Activated CD4-positive, alpha-beta T cell treated with anti-CD3 and anti-CD28 coated beads for 36 hours (primary cell): ENCODE measurements at places on chromosomes 13 and 19. TPM values are rescaled to one million over a fixed set of nuclear protein-coding genes. Genes with fewer than 3 reads are reported as not detected.
A peak's percentile ranks its signal among the peaks of the same experiment; 100 is the strongest.

- no peaks in the 10 kb centered on the region for H3K36me3 ChIP-seq
- no peak overlapping the region for H3K4me3 ChIP-seq
- DNase-seq: no peak
- H3K4me1 ChIP-seq: no peaks in the 10 kb centered on the region
- no peak overlapping the region for H3K27ac ChIP-seq
Measured at GRCh38 chr13:42847891-42848663, 66.7 kb downstream of the FAM216B start.

GRCh38 chr19:9189535-9189934, 10.8 kb downstream of the OR7D2 start:
- no peak overlapping the region for H3K27ac ChIP-seq
- DNase-seq: no peak
- H3K4me1 ChIP-seq: no peaks in the 10 kb centered on the region
- no peak overlapping the region for H3K4me3 ChIP-seq

DNA sequence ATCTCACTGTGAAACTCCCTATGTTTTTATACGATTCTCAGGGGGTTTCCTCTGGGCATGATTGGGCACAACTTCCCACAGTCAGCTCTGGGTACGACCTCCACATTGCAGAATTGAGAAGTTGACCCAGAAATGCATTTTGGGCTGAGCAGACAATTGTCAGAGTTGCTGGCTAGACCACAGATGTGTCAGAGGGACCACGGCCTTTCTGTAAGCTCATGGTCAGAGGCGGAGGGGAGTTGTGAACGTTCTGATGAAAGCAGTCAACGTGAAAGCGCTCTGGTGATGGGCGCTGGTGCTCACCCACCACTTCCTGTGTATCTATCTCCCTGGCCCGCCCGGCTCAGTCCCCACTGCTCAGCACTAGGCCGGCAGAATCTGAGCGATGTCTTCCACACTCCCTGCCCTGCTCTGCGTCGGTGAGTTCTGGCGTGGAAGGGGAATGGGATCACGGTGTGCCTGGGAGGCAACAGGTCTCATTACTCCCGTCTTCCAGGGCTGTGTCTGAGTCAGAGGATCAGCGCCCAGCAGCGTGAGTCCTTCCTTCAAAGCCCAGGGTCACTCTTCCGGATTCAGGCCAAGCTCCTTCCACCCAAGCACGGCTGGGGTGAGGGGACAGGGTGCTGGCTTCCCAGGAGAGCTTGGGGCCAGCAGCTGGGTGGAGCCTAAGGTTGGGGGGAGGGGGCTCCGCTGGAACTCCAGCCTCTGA, at the start of gene NCR1:
NCR1 (plus strand) TSS at position 346 of the 709 bp plus-strand sequence; CDS start at position 386, 40 bp downstream.
- no peak within 1 kb of the TSS for H3K27ac ChIP-seq
- DNase-seq: peak; percentile 13
- no peaks in the 10 kb centered on the region for H3K36me3 ChIP-seq
- H3K27me3 ChIP-seq: peaks cover 6% of the 10 kb centered on the region

- H3K4me1 ChIP-seq: peaks cover 10% of the 10 kb centered on the region
- no peak overlapping the region for H3K4me3 ChIP-seq
- H3K27ac ChIP-seq: peak overlapping the region; percentile 29
- no peaks in the 10 kb centered on the region for H3K36me3 ChIP-seq
- H3K27me3 ChIP-seq: no peaks in the 10 kb centered on the region
Measured at GRCh38 chr19:14023404-14024235, 4.3 kb upstream of the RLN3 start.

GRCh38 chr19:49987159-49987698, 26.3 kb upstream of the SIGLEC11 start:
- no peak overlapping the region for H3K4me3 ChIP-seq
- no peak overlapping the region for H3K27ac ChIP-seq
- no peaks in the 10 kb centered on the region for H3K27me3 ChIP-seq
- H3K36me3 ChIP-seq: peaks cover 16% of the 10 kb centered on the region
- DNase-seq: peak; percentile 91

DNA sequence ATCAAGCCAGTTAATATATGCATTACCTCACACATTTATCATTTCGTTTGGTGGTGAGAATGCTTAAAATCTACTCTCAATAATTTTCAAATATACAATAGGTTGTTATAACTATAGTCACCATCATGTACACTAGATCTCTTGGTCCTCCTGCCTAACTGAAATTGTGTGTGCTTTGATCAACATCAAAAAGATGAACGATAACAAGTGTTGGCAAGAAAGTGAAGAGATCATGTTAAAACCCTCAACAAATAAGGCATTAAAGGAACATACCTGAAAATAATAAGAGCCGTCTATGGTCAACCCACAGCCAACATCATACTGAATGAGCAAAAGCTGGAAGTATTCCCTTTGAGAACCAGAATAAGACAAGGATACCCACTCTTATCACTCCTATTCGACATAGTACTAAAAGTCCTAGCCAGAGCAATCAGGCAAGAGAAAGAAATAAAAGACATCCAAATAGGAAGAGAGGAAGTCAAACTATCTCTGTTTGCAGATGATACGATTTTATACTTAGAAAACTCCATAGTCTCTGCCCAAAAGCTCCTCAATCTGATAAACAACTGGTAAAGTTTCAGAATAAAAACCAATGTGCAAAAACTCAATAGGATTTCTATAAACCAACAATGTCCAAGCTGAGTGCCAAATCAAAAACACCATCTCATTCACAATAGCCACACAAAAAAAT, 27.9 kb upstream of the OR10H1 start:
- H3K27me3 ChIP-seq: no peaks in the 10 kb centered on the region
- H3K36me3 ChIP-seq: no peaks in the 10 kb centered on the region
- H3K27ac ChIP-seq: peak overlapping the region; percentile 22
- no peak for DNase-seq
- peaks cover 21% of the 10 kb centered on the region for H3K4me1 ChIP-seq

DNA sequence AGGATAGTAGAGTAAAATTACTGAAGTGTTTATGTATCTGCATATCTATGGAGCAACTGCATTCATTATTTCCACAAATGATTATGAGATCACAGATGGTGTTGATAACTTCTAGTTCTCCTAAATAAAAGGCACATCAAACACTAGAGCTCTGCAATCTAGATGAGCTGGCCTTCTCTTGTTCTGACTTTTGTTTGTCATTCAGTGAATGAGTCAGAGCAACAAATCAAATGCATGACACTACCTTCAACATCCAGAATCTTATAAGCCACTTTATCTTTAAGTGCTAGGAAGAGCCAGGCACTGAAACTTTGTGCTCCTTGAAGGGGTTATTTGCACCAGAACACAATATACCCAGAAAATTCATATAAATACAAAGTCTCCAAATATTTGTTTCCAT, 456.0 kb downstream of the PCDH17 start:
- no peak overlapping the region for H3K27ac ChIP-seq
- no peaks in the 10 kb centered on the region for H3K27me3 ChIP-seq

DNA sequence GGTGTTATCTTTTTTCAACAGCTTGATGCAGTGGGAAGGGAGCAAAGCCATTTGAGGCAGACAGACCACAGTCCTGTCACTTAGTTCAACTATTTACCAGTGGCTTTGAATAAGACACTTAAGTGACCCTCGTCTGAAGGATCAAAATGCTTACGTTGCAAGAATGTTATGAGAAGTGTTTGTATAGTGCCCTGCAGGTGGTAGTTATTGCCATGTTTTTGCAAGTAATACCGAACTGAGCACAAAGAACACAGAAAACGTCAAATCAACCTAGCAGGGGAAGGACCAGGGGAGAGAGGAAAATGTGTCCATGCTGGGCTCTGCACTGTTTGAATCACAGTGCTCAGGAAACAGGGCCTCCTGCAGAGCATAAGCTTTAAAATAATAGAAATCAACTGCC, 2.8 kb downstream of the SOHLH2 start:
- no peak for DNase-seq
- no peaks in the 10 kb centered on the region for H3K36me3 ChIP-seq
- no peak overlapping the region for H3K27ac ChIP-seq

DNA sequence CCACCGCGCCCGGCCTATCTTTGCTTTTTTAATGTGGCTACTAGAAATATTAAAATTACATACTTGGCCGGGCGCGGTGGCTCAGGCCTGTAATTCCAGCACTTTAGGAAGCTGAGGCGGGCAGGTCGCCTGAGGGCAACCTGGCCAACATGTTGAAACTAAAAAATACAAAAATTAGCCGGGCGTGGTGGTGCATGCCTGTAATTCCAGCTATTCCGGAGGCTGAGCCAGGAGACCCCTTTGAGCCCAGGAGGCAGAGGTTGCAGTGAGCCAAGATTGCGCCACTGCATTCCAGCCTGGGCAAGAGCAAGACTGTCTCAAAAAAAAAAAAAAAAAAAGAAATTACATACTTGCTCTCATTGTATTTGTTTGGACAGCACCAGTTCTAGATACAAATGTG, 34.8 kb upstream of the DPRX start:
- H3K4me3 ChIP-seq: no peak overlapping the region
- no peaks in the 10 kb centered on the region for H3K36me3 ChIP-seq
- DNase-seq: no peak

DNA sequence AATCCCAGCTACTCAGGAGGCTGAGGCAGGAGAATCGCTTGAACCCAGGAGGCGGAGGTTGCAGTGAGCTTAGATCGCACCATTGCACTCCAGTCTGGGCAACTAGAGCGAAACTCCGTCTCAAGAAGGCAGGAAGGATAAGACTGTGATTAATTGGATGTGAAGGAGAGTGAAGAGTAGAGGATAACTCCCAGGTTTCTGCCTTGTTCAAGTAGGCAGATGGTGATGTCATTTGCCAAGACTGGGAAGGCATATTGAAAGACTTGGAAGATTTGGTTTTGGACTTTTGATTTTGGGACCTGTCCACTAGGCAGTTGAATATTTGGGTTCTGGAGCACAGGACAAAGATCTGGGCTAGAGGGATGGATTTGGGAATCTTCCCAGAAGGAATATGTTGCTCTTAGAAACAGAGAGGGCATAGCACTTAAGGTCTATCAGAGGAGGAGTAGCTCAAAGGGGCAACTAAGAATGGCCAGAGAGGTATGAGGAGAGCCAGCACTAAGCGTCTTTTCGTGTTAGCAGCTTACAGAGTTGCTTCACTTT, 20.0 kb downstream of the GARRE1 start:
- H3K27me3 ChIP-seq: no peaks in the 10 kb centered on the region
- peaks cover 25% of the 10 kb centered on the region for H3K36me3 ChIP-seq
- peaks cover 80% of the 10 kb centered on the region for H3K4me1 ChIP-seq
- DNase-seq: no peak

Gene ZNF528
- 8.2 TPM for total RNA-seq
